ENCODE measurements at places on chromosomes 13 and 19. TPM values are rescaled to one million over a fixed set of nuclear protein-coding genes. Genes with fewer than 3 reads are reported as not detected.

CRYL1 gene
- total RNA-seq = 13.9 TPM

DNA sequence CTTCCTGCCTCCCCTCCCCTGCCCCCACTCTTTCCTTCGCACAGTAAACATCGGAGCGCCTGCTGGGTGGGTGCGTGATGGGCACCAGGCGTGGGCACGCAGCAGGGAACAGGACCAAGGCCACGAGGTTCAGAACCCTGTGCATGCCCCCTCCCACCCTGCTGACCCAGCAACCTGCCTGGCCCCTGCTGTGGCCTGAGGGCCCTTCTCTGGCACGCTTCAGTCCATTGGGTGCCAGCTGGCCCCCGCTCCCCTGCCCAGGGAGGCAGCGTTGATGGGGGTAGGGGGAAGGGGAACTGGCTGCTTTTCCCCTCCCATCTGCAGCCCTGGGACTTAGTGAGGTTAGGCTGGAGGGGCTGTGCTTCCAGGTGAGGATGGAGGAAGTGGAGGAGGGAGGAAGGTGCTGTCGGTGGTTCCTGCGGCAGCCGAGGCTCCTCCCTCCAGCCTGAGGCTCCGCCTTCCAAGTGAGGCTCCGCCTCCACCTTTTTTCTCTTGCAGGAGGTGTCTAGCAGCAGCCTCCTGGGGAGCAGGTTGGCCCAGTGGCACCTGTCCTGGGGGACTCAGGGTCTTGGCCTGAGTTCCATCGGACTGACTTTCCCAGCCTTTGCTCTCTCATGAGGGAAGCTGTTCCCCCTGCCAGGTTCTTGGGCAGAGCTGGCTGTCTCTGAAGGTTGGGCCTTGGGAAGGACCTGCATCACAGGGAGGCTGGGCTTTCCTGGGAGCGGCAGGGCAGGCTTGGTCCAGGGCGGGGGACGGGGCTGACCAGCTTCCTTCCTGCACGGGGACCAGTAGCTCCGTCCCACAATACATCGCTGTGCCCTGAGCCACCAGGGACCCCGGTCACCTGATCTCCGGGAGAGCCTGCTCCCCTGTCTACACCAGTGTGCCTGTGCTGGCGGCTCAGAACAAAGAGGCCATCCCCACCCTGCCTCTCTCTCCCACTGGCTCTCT lies 7.3 kb downstream of the PIAS4 start:
- no peak for DNase-seq

GRCh38 chr13:114090476-114090875 lies 41.9 kb downstream of the RASA3 start:
- no peak for DNase-seq

ZNF83 gene
- total RNA-seq = 39.3 TPM
